Colonic mucosa (tissue), 4 donors: ENCODE measurements at places on chromosomes 3 and 15. TPM values are rescaled to one million over a fixed set of nuclear protein-coding genes. Genes with fewer than 3 reads are reported as not detected.

CYP1A1 gene
- total RNA-seq = not detected

TMEM45A gene
- 4.0 TPM for total RNA-seq

RASL12 gene
- total RNA-seq = 3.1 TPM

GRCh38 chr3:23580096-23580713 is 225.6 kb upstream of the UBE2E1 start:
- no peak for DNase-seq

DNA sequence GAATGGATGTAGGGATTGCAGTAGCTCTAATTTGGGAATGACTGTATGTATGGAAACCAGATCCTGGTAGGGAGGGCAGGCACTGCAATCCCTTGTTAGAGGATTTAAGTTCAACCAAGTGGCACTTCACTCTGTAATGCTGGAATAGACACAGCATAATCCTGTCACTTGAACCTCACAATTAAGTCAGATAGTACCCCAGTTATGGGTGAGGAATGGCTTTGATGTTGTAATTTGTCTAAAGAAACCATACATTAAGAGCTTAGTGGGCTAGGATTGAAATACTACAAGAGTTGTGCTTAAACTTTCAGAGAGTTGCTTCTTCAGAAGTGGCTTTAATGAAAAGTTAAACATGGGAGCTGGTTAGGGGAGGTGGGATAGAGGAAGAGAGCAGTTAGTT is 9.3 kb downstream of the RAB7A start:
- no peak for DNase-seq

DNA sequence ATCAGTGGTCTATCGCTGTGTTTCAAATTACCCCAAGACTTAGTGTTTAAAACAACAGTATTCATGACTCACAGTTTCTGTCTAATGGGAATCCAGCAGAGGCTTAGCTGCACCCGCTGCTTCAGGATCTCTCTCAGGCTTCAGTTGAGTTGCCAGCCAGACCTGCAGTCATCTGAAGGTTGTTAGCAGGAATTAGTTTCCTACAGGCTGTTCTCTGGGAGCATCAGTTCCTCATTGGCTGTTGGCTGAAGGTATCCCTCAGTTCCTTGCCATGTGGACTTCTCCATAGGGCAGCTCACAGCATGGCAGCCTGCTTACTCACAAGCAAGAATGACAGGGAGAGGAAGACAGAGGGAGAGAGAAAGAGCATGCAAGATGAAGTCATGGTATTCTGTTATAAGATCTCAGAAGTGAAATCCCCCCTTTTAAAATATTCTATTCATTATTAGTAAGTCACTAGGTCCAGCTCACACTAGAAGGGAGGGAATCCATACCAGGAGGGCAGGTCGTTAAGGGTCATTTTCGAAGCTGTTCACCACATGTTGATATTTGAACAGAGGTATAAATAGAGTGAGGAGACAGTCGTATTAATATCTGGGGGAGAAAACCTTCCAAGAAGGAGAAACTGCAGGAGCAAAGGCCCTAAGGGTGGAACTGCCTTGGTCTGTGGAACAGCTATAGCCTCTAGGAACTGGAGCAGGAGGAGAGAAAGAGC is 473.9 kb upstream of the PPP2R3A start:
- no peak for DNase-seq

DNA sequence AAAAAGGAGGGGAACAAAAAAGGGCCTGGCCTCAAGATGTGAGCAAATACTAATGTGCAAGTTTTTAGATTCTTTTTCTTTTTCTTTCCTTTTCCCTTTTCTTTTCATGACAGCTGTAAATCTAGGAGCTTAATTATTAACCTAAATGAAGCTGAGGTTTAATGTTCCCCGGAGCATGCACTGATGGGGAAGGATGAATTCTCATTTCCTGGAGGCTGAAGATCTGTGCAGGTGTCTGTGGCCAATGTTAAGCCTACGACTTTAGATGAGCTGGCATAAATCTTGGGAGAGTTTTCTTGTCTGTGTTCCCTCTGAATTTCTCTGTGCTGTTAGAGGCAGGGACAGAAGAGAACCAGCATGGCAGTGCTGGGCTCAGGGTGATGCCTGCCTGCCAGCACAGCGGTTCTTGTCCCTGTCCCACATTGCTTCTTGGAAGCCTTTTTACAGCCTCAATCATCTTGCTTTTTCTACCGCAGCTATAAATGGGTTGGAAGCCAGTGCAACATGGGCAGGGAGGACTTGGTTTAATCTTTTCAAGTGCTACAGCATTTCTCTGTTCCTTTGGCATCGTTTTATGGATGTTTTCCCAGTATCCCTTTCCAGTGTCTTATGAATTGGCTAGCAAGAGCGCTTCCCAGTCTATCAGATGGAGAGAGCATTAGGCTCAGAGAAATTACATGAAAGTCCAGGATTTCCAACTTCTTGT is 119.1 kb downstream of the ATG7 start:
- DNase-seq = peak; percentile 45

GRCh38 chr15:60871731-60872130 is 357.4 kb downstream of the RORA start:
- no peak for DNase-seq

DNA sequence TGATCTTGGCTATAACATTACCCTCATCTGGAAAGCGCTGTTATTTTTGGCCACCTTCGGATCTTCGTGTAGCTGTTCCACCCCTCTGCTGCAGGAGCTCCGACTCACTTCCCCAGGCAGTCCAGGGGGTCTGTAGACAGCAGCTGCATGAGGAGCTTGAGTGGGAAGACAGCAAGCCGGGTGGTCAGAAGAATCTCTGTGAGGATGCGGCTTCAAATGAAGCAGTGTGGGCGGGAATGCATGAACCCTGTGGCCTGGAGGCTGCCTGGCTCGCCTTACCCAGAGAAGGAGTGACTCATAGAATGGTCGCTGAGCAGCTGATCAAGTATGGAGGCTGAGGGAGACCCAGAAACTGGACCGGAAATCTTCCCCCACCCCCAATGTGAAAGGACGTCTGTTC is 45.2 kb upstream of the NR2F2 start:
- no peak for DNase-seq

DNA sequence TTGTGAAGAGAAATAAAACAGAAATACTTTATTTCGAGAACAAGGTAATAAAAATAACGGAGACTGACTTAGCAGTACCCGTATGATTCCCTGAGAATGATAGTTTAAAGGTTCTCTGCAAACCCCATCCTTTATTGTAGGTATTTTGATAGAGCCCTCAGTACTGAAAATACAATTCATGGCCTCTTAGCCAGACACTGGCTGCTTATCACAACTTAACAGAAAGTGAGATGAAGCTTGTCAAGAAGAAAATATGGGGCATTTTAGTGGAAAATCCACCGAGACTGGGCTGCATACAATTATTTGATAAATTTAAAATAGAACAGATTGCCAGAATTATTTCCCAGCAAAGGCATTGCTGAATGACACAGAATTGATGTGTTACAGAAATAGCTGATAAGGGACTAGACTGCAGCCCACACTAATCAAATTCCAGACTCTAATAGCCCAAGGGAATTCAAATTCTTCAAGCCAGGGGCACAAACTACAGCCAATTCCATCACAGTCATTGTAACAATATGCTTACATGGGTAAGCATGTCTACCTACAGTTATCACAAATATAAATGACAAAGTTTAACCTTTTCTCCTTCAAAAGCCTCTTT is 521.9 kb downstream of the PLOD2 start:
- DNase-seq = no peak

DNA sequence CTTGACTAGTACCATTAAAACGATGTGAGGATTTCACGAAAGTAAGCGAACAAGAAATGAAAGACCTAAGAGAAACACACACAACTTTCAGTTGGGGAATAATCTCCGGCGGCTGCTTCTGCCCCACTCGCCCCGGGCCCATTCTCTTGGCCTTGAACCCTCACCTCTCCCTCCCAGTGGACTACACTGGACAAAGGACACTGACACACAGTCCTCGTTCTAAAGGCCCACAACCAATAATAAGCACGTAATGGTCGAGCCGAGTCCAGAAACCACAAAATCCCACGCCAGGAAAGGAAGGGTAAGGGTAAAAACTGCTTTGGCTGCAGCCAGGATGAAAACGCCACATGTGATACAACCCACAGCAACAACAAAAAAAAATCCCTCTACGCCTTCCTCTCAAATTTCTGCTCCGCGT is 469 bp downstream of the ZNF770 start:
- peak; percentile 32 for DNase-seq

DNA sequence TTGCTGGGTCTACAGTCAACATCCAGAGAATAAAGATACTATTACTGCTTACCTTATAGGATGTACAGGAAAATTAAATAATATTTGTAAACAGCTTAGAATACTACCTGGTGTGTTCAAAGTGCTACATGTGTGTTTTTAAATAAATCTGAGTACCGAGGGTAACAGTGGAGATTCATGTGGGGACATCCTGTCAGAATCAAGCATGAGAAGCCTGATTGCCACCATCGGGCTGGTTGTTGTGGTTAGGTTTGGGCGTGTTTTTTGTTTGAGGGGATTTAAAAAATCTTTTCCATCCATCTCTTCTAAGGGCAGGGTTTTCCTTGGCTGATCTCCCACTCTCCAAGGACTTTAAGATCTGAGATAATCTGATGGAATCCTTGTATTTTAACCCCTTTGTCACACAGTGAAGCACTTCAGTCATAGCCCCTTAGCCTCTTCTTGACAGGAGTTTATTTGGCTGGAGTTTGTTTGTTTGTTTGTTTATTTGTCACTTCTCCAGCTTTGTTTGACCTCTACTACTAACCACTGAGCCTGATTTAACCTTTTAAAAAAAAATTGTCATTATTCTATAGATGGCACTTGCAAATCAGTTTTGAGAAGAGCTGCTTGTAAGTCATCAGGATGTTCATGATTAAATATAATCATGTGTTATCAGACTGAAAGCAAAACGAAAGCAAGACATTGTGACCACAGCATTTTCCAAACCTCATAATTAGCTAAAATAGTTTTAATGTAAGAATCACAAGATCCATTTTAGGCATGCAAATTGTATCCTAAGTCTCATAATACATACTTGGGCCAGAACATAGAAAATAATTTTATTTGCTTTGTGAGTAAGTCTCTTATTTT is 72.8 kb upstream of the RARB start:
- DNase-seq = no peak

DNA sequence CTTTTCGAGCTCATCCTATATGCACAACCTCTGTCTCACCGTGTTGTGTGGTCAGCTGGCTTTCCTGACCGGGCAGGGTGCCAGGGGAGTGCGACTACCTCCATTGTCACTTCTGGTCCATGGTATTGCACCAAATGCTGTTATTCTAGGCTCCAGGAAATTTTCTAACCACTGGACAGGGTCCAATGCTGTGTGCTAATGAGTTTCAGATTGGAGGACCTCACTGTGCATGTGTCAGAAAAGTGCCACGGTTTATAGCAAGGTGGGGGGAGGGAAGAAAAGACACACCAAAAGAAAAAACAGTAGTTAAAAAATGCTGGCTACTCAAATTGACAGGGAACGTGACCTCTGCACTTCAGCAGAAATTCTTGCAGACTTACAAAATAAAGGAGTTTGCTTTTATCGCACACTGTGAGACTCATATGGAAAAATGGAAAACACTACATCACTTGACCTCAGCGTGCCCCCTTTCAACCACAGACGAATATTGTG is 480.1 kb downstream of the FOXP1 start:
- peak; percentile 76 for DNase-seq

DNA sequence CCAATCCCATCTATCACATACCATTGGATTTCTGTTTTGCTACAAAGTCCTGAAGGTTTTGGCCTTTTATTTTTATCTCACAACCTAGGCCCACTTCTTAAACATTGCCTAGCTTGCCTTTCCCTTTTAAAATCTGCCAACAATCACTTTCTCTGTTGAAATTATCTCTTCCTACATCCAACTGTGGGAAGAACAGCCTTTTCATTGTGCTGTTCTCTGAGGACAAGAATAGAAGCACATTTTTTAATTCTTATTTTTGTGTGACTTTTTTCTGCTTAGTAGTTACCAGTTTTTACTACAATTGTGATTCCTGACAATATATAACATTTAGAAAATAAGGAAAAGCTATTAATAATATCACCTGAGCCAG is 159.2 kb downstream of the CNTN6 start:
- DNase-seq = no peak

DNA sequence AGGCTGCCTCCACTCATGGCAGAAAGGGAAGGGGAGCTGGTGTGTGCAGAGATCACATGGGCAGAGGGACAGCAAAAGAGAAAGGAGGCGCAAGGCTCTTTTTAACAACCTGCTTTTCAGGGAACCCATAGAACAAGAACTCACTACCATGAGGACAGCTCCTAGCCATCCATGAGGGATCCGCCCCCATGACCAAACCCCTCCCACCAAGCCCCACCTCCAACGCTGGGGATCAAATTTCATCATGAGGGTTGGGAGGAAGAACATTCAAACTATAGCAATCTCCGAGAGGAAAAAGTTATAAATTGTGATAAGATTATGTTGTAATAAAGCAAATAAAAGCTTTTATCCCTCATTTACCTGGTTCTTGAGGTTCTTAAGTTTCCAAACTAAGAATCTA is 84.7 kb upstream of the LMCD1 start:
- DNase-seq = peak; percentile 62

DNA sequence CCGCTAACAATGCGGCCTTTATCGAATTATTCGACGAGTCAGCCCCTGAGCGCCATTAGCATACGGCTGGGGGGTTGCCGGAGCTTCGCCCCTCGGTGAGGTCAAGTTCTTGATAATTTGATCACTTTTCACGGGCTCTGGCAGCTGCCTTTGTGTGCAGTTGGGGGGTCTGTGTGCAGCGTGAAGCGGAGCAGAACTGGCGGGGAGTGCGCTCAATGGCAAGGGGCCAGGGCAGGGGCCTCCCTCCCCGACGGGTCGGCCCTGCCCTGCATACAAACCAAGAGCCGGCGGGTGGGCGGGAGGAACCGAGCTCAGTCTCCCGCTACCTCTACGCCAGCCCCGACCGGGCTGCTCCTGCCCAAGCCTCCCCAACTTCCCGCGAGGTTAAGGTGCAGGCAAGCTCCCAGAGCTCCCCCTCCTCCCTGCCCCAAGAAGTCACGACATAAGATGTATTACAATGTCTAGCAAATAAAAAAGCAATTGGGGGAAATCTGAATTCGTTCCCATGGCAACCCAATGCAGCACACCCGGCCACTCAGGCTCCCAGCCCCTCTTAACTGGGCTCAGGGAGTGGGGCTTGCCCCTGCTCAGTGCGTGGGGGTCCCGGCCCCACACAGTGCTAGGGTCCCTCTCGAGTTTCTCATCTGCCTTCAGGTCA is 34.1 kb upstream of the POLG start:
- no peak for DNase-seq
